ENCODE measurements at places on chromosomes 1 and 21.

GRCh38 chr1:69982992-69983391 is 222.4 kb downstream of the LRRC40 start:
- no peak for DNase-seq

GRCh38 chr1:213931836-213932235 is 55.9 kb upstream of the PROX1 start:
- no peak for DNase-seq

DNA sequence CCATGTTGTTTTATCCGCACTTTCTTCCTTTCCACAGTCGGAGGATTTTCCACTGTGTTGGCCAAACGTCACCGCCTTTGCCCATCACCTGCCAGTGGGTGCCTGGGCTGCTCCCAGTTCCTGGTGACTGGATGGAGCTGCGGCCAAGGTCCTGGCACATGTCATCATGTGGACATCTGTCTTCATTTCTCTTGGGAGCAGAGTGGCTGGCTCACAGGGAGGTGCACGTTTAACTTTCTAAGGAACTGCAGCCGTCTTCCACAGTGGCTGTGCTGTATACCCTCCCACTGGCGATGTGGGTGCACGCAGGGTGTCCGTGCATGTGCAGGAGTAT is 19.5 kb upstream of the RNF223 start:
- no peak for DNase-seq

DNA sequence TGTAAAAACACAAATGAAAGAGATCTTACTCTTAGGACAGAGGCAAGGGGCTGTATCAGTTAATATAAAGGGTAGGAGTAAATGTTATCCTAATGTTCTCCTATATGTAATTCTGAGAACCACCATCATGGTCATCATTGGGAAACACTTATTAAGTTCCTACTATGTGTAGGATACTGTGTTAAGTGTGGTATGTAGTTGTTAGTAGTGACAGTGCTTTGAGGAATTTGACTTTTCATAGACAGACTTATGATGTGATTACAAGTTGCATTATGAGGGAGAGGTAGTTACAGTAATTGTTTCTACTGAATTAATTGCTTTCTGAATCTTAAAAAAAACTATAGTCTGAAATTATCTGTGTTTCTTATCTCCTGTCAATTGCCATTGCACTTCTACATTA is 51.8 kb upstream of the PGD start:
- DNase-seq: no peak

DNA sequence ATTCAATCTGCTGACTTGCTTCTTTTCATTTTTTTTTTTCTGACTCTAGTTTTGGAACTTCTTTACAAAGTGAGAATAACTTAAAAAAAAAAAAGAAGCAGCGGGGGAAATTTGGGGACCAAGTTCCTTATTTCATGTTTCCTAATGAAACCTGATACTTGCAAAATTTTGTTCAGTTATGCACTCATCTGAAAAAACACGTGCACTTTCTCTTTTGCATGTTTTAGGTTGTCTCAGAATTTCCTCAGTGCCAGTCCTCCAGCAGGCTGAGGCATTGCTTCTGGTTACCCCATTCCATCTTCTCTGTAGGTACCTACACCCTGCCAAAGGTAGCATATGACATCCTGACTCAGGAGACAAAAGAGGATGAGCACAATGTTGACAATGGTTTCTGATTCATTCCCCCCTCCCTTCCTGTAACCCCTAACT is 299.7 kb downstream of the GRIK1 start:
- no peak for DNase-seq
